Articular chondrocyte of knee joint (primary cell): ENCODE measurements at places on chromosomes 1 and 21. TPM values are rescaled to one million over a fixed set of nuclear protein-coding genes. Genes with fewer than 3 reads are reported as not detected.

TMEM82 gene
- total RNA-seq: not detected in 2 replicates

AGMAT gene
- 1.8 and 2.1 TPM in 2 replicates for total RNA-seq

SELENBP1 gene
- 89.0 and 90.6 TPM in 2 replicates for total RNA-seq

RAD54L gene
- total RNA-seq: 1.4 and 2.6 TPM in 2 replicates
